ENCODE measurements at places on chromosomes 2 and 18.

- DNase-seq = no peak
These were observed 99.4 kb downstream of the TMEM17 start for GRCh38 chr2:62406573-62407043.

GRCh38 chr2:10798783-10799182 lies 13.8 kb downstream of the PDIA6 start:
- DNase-seq = no peak

- no peak for DNase-seq
These were observed 103.2 kb downstream of the ZNF521 start for GRCh38 chr18:25248755-25249154.

DNA sequence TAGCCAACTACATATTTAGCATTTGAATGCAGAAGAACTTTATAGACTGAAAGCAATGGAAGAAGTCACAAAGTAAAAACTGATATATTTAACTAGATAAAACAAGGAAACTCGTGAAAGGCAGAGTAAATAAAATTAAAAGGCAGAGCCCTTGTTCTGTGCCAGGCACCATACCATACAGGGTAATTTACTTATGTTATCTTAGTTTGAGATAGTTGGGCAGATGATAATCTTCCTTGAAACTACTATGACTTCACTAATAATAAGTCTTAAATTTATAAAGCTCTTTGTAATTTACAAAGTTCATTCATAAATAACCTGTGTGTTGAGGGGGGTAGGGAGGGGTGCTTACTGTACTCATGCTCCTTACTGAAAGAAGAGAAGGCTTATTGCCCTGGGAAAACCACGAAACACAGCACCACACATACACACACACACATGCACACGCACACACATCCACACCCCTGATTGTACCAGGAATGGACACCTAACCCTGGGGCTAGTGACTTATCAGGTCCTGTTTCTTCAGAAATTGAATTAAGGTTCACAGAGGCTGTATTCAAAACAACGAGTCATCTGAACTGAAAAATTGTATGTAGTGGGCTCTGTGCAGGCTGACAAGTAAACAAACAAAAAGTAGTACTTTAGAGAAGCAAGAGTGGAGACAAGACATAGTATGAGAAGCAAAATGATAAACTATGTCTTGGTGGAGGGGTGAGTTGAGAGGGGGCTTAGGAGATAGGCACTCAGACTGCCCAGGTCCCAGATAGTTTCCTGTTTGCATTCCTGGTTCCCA lies 38.1 kb downstream of the AGFG1 start:
- DNase-seq = no peak

GRCh38 chr18:21741562-21742314 lies 1.1 kb downstream of the MIB1 start:
- peak; percentile 58 for DNase-seq

GRCh38 chr2:12240206-12240605 lies 476.5 kb upstream of the TRIB2 start:
- no peak for DNase-seq

DNA sequence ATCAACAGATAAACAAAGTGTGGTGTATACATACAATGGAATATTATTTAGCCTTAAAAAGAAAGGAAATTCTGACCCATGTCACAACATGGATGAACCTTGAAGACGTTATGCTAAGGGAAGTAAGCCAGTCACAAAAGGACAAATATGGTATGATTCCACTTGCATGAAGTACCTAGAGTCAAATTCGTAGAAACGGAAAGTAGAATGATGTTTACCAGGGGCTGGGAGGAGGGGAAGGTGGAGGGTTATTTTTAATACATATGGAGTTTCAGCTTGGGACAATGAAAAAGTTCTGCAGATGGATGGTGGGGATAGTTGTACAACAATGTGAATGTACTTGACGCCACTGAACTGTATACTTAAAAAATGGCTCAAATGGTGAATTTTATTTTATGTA lies 3.3 kb upstream of the DES start:
- DNase-seq = no peak

- no peak for DNase-seq
These were observed 26.1 kb upstream of the SEMA4C start for GRCh38 chr2:96895746-96896651.

DNA sequence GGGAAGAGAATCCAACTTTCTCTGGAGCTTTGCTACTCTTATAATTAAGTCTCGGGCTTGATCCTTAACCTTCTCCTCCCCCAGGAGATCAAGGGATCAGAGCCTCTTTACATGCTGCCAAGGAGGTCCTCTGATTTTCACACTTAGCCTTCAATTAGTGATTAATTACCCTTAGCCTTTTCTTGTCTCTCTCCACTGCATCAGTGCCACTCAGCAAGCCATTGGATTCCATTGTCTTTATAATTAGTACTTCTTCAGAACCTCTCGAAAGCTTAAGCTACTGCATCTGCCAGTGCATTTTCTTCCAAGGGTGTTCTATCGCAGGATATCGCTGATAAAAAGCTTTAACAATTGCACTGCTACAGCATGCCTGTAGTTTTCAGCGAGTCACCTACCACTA lies 477.0 kb upstream of the MEIS1 start:
- DNase-seq = no peak

DNA sequence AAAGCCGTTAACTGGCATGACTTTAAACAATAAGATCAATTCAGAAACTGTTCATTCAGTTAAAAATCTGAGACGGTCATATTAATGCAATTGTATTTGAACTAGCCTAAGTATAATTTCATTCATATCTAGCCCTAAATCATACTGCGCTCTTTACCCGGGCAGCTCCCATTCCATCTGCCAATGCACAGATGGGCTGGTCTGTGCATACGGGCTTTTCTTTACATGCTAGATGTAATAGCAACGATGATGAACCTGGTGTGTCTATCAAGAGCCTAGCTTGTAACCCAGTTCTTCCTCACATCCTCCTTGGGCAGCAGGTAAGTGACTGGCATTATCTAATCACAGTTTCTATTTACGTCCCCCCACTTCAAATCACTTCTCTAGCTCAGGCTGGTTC lies 631.5 kb upstream of the KLHL29 start:
- no peak for DNase-seq

DNA sequence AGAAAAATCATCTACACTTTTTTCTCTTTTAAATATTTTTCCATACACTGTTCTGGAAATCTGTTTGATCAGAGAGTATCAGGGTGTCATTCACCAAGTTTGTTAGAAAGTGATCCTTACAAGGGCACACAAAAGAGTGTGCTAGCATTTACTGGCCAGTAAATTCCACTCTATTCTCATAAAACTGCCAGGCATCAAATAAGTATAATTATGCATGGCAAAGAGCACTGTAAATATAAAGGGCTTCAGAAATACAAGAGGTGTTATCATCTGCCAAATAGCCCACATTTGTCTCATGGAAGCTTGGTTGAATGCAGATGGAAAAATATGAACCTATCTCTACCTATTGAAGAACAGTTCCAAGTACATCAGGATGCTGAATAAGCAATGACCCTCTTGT lies 847.3 kb upstream of the ACVR2A start:
- no peak for DNase-seq

DNA sequence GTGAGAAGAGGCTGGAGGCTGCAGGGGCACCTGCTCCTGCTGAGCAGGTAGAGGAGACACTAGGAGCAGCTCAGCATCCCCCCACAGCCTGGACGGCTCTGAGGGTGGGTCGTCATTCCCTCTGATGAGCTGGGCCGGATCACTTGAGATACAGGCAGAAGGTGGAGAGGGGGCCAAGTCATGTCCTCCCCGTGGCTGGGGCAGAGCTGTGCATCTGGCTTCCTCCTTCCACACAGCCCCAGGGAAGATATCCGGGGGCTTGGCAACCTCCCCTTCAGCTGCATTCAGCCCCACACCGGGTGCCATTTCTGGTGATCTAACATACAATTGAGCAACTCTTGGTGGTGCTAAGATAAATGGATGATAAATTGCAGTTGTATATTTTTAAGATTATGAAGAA lies 236.9 kb downstream of the LDLRAD4 start:
- DNase-seq = no peak

- DNase-seq = no peak
These were observed 727.9 kb upstream of the LINC00305 start for GRCh38 chr18:64876833-64877232.

DNA sequence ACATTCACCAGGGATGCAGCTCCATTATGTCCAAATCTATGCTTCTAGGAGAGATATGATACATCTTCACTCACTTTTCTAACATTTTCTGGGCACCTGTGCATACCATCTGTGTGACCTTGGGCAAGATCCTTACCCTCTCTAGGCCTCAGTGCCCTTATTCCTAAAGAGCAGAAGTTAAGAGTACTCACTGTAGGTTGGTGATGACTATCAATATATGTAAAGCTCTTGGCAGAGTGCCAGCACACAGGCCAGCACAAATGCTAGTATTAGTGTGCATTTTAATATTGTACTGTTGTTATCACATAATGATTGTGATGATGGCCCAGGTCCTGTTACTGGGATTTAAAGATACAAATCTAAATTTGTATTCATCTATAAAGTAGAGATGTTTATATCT lies 199.2 kb downstream of the RAD51AP2 start:
- no peak for DNase-seq

- no peak for DNase-seq
These were observed 21.9 kb downstream of the CRACDL start for GRCh38 chr2:98913916-98914712.

DNA sequence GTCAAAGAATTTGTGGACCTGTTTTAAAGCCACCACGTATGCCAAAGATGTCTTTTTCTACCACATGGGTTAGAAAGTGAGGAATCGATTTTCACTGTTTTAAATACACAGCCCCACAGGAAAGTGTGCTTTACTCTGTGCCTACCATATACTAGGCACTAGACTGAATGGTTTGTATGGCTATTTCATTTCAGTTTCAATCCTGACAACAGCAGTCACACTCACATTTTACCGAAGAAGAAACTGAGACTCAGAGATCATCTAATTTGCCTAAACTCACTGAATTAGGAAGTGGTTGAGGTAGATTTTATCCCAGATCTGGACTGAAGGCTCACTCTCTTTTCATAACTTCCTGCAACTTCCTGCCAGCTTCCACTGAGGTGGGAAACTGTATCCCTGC lies 176.4 kb downstream of the ALK start:
- DNase-seq = no peak

GRCh38 chr2:226251661-226252060 lies 548.0 kb downstream of the IRS1 start:
- no peak for DNase-seq

DNA sequence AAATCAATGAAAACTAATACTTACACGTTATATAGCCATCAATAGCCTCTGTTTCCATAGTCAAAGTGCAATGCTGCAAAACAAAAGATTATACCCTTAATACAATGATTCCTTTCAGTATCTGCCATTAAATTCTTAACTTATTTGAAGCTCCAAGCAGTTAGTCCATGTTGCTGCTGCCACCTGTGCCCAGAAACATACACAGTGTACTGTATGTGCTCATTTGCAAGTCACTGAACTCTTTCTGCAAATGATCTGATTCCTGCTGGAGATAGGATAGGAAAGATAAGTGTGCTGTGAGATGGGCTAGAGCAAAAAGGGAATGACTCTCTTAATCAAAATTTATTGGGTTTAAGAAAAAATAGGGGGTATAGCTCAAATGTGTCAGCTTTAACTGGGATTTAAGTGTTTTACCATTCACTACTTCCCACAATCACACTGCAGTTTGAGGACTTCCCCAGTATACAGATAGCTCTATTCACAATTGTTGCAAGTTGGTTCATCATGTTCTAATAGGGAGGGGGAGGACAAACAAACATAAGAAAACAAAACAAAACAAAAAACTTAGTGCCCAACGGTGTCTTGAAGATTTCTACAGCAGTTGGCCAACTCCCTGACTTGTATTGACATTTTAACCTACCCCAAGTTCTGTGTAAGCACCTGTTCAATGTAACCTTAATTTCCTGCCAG lies 2.7 kb downstream of the IKZF2 start:
- DNase-seq = no peak

- DNase-seq = no peak
These were observed 30.9 kb upstream of the RNF149 start for GRCh38 chr2:101339266-101339880.

GRCh38 chr2:218569661-218570500 lies 1.2 kb downstream of the CNOT9 start:
- DNase-seq = no peak
